ENCODE measurements at places on chromosomes 11 and 22.

DNA sequence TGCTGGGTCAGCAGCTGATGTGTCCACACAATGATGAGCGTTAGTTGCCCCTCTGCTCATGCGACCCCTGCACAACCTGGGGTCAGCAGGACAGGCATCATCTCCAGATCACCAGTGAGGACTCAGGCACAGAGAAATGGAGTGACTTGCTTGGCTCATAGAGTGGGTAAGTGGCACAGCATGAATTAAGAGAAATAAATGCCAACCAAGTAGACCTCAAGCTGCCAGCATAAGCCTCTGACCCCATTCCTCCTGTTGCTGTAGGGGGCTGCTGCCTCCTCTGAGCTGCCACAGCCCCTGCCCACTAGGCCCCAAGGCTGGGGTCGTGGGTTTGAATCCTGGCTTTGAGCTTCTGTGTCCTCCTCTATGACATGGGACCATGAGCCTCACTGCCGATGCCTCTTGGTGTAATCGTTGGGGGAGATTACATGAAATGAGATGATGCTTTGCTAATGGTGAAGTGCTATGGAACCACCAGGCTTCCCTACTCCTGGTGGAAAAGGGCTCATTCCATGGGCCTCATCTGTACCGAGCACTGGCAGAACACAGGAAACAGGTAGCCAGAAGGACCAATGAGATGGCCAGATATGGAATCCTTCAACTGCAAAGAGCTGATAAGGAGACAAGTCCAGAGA is 33.6 kb downstream of the LRRC32 start:
- no peak for DNase-seq

- no peak for DNase-seq
These were observed 99.6 kb downstream of the FAM168A start for GRCh38 chr11:73498343-73498742.

- DNase-seq, result no peak
These were observed 29.7 kb downstream of the WT1 start for GRCh38 chr11:32405592-32405991.

DNA sequence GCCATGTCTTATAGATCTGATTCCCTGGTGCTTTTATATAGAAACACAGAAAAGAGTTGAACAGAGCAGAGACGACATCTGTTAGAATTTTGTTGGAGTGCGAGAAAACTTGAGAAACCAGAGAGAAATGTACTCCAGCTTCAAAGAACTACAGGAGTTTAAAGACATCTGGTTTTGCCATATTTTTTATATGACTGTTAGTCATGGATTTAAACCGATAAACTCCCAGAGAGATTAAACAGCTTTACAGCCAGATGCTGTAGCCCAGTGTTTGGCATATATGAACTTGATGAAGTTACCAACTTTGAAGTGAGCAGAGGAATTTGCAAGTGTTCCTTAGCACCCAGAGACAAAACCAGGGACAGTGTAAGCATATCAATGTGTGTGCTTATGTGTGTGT is 1083.1 kb downstream of the LRRC4C start:
- no peak for DNase-seq

GRCh38 chr11:60095477-60096120 is 7.1 kb downstream of the MS4A2 start:
- no peak for DNase-seq

Measured in endothelial cell (in vitro differentiated cells).